Stimulated activated CD8-positive, alpha-beta memory T cell treated with anti-CD3 and anti-CD28 coated beads, Interleukin-7, amount 100 ng/mL, for 1 hour (primary cell): ENCODE measurements at places on chromosomes 2 and 18.

DNA sequence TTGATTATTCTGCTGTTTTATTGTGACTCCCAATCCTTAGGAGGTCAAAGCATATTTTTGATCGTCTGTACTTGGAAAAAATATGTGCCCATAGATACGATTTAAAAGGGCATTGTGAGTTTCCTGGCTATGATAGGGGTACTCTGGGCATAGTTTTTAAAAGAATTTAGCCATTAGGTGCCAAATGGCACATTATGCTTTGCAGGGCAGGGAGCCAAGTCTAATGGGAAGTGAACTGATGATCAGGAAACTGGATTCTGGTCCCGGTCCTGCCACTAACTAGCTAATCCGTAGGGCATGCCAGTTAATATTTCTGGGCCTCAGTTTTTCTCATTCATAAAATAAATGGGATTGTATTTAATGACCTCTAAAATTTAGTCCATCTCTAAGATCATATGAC is 189.3 kb downstream of the LTBP1 start:
- DNase-seq = no peak

- DNase-seq = no peak
These were observed 105.4 kb downstream of the QPCT start for GRCh38 chr2:37449761-37450296.

GRCh38 chr2:102435741-102436140 is 12.8 kb downstream of the IL18RAP start:
- DNase-seq = no peak

DNA sequence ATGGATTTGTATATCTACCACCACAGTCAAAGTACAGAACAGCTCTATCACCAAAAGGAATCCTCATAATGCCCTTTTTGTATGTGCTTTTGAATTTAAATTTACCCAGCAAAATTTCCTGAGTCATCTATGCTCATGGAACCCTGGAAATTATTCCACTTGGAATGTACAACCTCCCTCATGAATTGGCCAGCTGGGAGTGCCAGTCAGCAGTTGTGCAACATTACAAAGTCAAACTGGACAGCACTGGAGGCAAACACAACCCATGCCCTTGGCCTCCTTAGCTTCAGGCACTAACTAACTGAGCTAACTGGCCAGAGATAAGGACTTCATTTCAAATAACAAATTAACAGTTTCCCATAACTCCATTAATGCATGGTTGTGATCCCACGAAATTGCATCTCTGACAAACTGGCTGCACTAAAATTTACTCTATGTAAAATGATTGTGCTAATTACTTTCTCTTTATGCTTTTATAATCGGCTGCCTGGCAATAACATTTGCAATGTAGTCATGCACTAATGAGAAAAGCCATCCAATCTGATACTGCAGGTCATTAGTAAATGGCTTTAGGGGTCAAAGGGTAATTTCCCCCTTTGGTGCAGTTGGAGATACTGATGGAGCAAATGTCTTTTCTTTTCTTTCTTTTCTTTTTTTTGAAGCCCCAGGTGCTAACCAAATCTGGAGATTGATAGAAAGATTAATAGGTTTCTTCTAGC is 270.5 kb downstream of the ACTR3 start:
- DNase-seq = no peak

DNA sequence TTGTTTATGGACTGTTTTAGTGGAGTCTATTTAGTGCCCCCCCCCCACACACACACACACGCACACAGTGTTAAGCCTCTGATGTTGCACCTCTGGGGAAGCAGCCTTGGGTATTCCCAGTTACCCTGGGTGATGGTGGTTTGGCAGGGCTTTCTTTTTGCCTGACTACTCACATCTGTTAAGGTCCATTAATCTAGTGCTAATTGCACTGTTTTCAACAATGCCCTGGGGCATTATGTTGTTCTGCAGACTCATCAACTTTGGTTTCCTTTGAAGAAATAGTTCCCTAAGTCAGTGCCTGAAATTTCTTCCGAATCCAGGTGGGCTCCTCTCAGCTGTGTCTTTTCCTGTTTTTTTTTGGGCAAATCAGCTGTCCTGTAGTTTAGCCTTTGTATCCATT is 34.7 kb downstream of the SPOPL start:
- no peak for DNase-seq

DNA sequence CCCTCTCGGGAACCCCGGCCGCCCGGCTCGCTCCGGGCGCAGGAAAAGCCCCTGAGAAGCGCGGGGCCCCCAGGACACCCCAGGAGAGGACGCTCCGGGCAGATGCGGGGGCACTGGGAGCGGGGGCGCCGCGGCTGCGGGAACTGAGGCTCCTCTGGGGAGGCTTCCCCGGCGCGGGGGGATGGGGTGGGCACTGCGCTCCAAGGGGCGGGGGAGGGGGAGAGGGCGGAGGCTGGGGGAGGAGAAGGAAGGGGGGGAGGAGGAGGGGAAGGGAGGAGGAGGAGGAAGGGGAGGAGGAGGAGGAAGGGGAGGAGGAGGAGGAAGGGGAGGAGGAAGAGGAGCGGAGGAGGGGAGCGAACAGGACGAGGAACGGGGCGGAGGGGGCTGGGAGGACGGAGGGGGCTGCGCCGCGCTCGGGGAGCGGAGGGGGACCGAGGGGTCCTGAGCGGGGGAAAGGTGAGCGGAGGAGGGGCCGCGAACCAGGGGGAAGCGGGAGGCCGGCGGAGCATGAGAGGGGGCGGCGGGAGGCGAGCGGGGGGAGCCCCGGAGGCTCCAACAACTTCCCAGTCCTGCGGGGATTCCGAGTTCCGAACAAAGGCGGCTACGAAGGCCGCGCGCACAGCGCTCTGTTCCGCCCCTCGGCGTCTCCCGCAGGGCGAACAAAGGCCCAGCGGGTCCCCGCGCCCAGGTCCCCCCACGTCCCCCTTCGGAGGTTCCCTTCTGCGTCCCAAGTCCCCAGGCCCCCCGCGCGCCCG is 742 bp downstream of the PXDN start:
- no peak for DNase-seq

- DNase-seq = no peak
These were observed 56.1 kb upstream of the FHL2 start for GRCh38 chr2:105454801-105455485.

- DNase-seq = no peak
These were observed 1.1 kb upstream of the EVA1A start for GRCh38 chr2:75561566-75562512.

GRCh38 chr2:46118656-46119371 is 178.4 kb upstream of the EPAS1 start:
- DNase-seq = no peak

DNA sequence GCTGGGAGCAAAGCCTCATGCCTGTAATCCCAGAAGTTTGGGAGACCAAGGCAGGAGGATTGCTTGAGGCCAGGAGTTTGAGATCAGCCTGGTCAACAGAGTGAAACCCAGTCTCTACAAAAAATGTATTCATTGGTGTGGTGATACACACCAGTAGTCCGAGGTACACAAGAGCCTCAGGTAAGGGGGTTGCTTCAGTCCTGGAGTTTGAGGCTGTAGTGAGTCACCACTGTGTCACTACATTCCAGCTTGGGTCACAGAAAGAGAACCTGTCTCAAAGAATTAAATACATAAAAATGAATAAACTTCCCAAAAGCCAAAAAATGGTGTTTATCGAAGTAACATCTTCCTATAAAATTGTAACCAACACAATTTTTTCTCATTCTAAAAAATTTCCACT is 568.1 kb upstream of the LINC00305 start:
- DNase-seq = no peak

DNA sequence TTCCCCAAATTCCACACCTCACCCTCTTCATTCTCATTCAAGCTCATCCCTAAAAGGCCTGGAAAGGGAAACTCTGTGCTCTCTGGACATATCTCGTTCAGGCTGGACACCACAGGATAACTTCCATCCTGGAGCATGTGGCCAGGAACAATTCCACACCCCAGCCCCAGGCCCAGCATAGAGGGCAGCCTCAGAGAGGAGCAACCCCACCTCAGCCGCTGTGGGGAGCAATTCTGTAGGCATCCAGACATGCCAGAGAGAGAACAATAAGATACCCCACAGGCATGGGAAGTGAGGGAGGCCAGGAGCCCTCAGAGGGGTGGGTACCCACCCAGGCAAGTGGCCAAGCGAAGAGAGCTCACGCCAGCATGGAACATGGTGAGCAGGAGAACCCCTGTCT is 143.4 kb downstream of the GFPT1 start:
- DNase-seq = no peak

DNA sequence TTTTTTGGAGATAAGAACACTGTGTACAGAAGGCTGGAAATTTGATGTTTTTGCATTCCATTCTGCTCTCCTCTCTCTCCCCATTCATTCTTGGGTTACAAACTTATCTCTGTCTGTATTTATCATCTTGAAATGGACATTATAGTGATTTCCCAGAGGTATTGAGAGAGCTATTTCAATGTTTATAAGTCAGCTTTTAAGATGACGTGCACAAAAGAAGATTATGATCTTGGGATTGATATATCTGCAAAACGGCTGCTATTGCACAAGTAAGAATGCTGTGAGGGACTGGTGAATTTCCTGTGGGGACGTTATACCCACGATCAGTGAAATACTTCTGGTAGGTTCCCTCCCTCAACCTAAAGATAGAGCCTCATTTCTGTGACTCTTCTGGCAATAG is 61.0 kb upstream of the DTNA start:
- DNase-seq = no peak

- DNase-seq = no peak
These were observed 27.2 kb downstream of the CCDC138 start for GRCh38 chr2:108813732-108814131.

- no peak for DNase-seq
These were observed 171.6 kb downstream of the IKZF2 start for GRCh38 chr2:212979799-212980198.

DNA sequence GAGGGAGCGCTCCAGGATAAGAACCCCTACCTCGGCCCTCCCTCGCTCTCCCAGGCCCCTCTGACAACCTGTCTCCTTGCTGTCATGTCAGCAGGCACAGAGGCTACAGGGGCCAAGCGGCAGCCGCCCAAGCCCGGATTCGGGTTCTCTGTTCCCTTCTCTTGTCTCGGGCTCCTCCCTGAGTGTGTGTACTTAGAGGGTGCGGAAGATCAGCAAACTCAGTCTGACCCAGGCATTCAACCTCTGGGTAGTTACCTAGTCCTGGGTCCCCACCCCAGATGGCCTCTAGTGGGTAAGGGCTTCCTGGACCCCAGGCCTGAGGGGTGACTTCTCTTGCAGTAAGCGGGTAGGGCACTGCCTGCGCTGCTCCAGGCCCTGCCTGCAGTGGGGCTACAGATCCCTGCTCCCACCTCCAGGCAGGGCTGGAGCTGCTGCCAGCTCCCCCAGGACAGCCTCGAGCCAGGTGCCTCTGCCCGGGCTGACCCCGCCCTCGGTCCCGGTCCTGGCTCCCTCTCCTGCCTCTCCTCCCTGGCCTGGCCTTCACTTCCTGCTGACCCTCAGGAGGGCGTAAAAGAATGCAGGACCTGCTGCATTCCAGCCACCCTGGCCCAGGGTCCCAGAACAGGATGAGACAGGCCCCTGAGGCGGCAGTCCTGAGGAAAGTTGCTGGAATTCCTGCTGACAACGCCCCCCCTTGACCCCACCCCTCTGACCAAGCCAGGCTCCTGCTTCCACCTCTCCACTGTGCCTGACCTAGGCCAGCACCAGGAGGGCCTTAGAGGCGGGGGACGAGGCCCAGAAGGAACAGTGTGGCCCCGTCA is 22.0 kb downstream of the GPC1 start:
- DNase-seq = no peak

DNA sequence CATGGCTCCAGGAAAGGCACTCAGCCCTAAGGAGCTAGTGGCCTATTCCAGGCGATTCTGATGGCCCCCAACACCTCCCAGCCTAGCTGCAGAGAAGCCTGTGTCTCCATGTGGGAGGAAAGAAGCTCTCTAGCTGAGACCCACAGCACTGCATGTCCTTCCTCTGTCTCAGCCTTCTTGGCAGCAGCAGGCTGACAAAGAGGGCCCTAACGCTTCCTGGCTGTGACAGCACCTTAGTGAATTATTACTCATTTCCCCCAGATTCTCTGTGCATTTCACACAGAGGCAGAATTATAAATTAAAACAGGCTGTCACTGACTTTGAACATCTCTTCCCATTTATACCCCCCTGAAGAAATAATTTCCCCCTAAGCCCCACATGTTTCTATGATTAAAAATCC is 206.8 kb downstream of the CLIP4 start:
- no peak for DNase-seq

DNA sequence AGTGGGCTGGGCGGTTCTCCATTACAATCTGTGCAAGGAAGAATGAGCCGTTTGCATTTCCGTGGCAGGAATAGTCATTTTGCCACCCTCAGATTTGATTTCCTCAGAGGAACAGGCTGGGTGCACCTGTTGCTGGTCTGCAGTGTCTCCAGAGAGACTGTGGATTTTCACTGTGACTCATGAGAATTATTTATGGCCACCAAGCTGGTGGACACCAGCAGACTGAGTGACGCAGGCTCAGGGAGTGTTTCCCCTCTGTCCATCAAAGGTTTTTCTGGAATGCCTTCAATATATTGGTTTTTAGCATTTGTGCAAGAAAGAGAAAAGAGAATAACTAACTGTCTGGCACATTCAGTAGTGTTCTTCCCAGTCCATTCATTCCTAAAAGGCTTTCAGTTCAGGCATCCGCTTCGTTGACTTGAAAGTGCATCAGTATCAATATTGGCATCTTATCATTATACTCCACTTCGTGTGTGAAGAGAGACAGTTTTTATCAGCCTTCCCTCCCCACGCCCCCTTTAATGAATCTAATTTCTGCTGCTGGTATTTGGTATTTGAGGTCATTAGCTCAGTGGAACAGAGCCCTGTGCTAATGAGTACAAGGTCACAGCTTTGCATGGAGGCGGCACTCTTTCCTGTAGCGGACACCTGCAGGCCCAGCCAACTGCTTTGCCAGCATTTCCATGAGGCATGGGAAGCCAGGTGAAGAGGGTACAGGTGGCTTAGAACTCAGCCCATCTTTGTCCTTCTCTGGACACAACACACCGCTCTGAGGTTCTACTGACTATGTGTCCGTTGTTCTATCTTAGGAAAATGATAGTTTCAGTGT is 39.9 kb downstream of the PRKCE start:
- DNase-seq = no peak

- DNase-seq = no peak
These were observed 692.4 kb downstream of the CPS1 start for GRCh38 chr2:211248841-211249240.

DNA sequence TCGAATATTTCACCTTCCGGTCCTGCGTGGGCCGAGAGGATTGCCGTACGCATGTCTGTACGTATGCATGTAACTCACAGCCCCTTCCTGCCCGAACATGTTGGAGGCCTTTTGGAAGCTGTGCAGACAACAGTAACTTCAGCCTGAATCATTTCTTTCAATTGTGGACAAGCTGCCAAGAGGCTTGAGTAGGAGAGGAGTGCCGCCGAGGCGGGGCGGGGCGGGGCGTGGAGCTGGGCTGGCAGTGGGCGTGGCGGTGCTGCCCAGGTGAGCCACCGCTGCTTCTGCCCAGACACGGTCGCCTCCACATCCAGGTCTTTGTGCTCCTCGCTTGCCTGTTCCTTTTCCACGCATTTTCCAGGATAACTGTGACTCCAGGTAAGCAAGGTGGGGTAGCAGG is at the start of gene SERPINB5:
TSS of gene SERPINB5 (plus strand) at position 291 of the 400 bp plus-strand sequence. CDS start 7,471 bp downstream, outside the sequence.
- DNase-seq = no peak

- no peak for DNase-seq
These were observed 178.4 kb upstream of the TPO start for GRCh38 chr2:1234731-1235308.

- no peak for DNase-seq
These were observed 150.3 kb downstream of the NDUFA10 start for GRCh38 chr2:239874636-239875356.
